ENCODE measurements at places on chromosomes 4 and X.
A peak's percentile ranks its signal among the peaks of the same experiment; 100 is the strongest.

DNA sequence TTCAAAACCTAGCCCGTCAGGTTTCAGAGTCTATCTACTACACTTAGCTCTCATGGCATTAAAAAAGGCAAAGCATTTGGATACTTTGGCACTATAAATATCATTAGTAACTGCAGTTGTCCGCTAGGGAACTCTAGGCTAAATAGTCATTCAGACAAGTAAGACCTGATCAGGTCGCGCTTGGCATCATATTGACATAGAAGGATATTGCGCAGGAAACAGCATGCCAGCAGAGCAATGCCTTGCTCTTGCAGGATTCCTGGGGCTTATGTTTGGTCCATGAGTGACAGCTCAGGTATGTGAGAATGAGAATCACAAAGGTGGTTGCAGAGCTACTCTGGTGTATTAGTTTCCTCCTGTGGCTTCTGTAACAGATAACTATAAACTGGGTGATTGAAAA, 62.7 kb downstream of the KDM6A start:
- no peak for DNase-seq

DNA sequence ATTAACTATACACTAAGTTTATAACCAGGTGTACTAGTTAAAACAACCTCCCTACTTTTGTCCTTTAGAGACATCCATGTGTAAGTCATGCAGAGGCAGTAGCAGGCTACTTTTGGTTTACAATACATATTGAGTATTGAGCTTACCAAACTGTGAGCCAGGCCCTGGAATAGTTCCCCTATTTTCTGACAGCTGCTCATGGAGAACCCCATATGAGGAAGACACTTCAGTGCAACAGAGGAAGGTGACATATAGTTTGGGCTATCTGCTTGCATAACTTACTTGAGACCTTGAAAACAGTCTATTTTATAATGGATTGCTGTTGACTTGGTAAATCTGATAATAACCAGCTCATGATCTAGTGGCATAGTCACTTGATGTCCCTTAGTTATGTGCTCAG, 190.5 kb downstream of the SH3BGRL start:
- no peak for DNase-seq

DNA sequence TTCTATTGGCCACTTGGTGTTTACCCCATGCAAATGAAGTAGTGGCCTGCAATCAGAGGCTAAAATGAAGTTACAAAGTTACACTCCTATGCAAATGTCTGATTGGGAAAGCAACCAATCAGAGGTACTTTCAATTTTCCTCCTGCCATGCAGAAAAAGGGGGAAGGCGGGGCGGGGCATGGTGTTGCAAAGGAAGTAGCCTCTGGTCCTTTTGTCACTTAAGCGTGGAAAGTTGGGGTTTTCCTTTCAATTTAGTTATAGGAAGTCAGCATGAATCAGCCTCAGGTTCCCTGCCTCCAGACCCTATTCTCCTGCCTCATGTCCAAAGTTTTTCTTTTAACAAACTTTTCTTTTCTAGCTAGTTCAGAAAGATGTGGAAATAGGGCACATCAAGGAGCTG, 69.3 kb downstream of the GPC4 start:
- no peak for DNase-seq

GRCh38 chr4:106854569-106855351, 181.4 kb downstream of the DKK2 start:
- no peak for DNase-seq

GRCh38 chr4:105433421-105433820, 40.4 kb downstream of the PPA2 start:
- no peak for DNase-seq

- DNase-seq: no peak
Observed at GRCh38 chrX:72624194-72624593, 51.6 kb upstream of the HDAC8 start.

- peak; percentile 32 for DNase-seq
Observed at GRCh38 chr4:185142912-185143600, at the start of gene SLC25A4. SLC25A4 (plus strand) TSS chr4:185143266; CDS start chr4:185143373, 107 bp downstream.

GRCh38 chrX:54208531-54208930, 25.5 kb upstream of the FAM120C start:
- DNase-seq: no peak

All from AG09319 (cell line).